ENCODE measurements at places on chromosomes 12 and 14.

- DNase-seq: no peak
Measured at GRCh38 chr14:99226687-99227086, 45.3 kb downstream of the BCL11B start.

DNA sequence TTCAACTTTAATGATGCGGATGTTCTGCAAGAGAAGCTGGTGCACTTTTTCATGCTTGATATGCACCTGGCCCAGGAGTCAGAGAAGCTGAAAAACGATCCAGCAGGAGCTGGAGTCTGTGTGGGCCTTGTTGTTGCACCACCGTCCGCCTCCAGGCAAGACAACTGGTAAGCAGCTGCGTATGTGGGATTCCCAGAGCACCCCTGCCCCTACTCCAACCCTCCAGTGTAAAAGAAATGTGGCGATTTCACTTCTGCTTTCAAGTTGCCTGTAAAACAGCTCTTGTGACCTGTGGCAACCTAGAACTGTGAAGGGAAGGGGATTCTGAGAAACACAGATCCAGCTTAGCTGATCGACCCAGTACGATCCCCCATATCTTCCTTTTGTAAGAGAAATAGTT lies 154.1 kb upstream of the PELI2 start:
- no peak for DNase-seq

DNA sequence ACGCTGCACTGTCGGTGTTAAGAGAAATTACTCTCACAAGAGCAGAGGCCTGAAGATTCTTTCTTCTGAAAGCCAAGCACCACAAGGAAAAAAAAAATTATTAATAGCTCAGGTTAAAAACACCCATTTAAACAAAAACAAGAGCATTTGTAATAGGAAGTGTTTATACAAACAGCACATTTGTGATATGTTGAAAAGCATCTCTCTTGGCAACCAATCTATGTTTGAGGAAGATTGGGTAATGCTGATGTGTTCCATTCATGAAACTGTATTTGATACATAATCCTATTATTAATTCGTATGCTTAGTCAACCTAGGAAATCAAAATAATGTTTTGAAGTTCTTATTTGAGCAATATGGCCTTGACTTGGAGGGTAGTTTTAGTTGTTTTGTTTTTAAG lies 36.5 kb downstream of the SSPN start:
- DNase-seq: no peak

GRCh38 chr12:107646436-107646835 lies 39.2 kb upstream of the PWP1 start:
- no peak for DNase-seq

DNA sequence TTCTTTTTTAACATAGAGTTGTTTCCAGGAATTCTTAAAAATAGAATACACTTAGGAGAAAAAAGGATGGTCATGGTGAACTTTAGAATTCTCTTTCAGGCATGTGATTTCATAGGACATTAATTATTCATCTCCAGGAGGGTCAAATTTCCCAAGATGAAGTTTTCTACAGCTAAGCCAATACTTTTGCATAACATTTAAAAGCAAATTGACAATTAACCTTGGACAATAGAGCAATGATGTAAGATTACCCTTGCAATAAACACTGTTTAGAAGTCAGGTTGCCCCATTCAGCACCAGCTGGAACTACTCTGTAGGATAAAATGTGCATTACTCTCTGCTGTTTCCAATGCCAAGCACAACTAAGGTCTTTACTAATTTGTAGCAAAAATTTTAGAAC lies 49.5 kb downstream of the SIX1 start:
- DNase-seq: no peak

All from Ammon's horn (tissue), 1 donor.